GM12878 (cell line): ENCODE measurements at places on chromosomes 4 and X.

DNA sequence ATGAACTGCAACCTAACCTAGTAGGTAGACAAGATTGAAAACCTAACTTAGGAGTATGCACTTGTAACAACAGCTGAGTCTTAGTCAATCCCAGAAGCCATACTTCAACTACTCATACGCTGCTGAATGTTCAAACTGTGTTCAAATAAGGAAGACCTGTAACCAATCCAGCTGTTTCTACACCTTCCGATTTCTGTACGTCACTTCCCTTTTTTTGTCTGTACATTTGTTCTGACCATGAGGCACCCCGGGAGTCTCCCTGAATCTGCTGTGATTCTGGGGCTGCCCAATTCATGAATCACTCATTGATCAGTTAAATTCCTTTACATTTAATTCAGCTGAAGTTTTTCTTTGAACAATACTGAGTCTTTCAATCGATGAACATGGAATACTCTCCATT, 89.5 kb downstream of the BMP3 start:
- DNase-seq: no peak
- H3K4me1 ChIP-seq: no peaks in the 10 kb centered on the region
- H3K27me3 ChIP-seq: no peaks in the 10 kb centered on the region
- no peak overlapping the region for H3K4me3 ChIP-seq
- no peak overlapping the region for H3K27ac ChIP-seq
- H3K36me3 ChIP-seq: no peaks in the 10 kb centered on the region

- H3K4me1 ChIP-seq: peaks cover 21% of the 10 kb centered on the region
- H3K27ac ChIP-seq: peak overlapping the region; percentile 32; the same call in 1 of the 2 replicates
- H3K36me3 ChIP-seq: no peaks in the 10 kb centered on the region
- H3K27me3 ChIP-seq: no peaks in the 10 kb centered on the region
- no peak for DNase-seq
These were observed 8.5 kb upstream of the CCSER1 start for GRCh38 chr4:90118527-90119195.

DNA sequence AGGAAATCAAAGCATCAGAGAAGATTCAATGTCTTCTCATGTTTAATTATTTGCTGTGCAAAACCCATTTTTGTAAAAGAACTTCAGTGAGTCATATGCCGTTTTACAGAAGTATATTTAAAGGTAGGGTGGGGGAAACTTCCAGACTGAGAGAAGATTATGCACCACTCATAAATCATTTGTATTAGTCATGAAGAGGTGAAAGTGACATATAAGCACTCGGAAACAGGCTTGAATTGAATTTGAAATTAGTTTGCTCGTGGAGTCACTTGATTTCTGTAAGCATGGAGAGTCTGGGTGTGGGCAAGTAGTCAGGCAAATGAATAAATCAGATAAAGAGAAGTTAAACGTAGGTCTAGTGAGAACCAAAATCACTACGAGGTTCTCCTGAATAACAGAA, 335.1 kb downstream of the ANK2 start:
- no peak overlapping the region for H3K27ac ChIP-seq
- H3K4me1 ChIP-seq: no peaks in the 10 kb centered on the region
- no peak for DNase-seq
- H3K36me3 ChIP-seq: no peaks in the 10 kb centered on the region

GRCh38 chrX:34810364-34810763, 132.2 kb upstream of the FAM47B start:
- H3K4me1 ChIP-seq: no peaks in the 10 kb centered on the region
- H3K36me3 ChIP-seq: no peaks in the 10 kb centered on the region
- DNase-seq: no peak
- no peak overlapping the region for H3K4me3 ChIP-seq

- H3K27ac ChIP-seq: no peak overlapping the region
- no peaks in the 10 kb centered on the region for H3K36me3 ChIP-seq
- DNase-seq: no peak
- H3K27me3 ChIP-seq: no peaks in the 10 kb centered on the region
- no peak overlapping the region for H3K4me3 ChIP-seq
These were observed 376.8 kb upstream of the ZFP42 start for GRCh38 chr4:187618701-187619281.

DNA sequence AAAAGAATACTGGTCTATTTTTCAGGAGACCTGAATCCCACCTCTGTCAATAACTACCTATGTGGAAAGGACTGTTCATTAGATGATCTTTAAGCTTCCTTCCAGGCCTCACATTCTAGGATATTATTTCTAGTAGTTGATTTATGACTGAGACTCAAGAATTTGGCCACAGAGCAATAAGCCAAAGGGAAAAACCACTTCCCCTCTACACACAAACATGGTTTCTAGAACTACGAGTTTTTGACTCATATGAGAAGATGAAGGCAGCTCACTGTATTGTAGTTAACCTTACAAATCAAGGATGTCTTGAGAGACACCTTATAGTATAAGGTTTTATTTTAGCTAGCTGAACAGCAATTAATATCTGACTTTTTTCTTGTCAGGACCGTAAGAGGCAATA, 36.9 kb upstream of the GDPD2 start:
- H3K4me3 ChIP-seq: no peak overlapping the region
- no peaks in the 10 kb centered on the region for H3K27me3 ChIP-seq
- H3K36me3 ChIP-seq: no peaks in the 10 kb centered on the region
- no peaks in the 10 kb centered on the region for H3K4me1 ChIP-seq
- no peak overlapping the region for H3K27ac ChIP-seq

DNA sequence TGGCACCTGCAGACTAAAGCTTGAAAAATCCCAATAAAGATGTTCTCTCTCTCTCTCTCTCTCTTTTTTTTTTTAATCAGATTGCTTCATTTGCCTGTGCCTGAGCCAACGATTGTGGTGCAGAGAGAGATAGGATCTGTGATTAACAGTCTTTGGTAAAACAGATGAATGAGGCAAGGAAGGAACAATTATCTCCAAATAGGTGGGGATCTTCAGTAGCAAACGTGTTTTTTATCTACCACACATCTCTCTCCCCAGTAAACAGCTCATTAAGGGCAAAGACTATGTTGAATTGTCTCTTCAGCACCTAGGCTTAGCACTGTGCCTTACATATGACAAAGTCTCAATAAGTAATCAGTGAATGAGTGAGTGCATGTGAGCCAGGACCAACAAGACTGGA, 96.3 kb downstream of the SMIM20 start:
- DNase-seq: no peak
- no peaks in the 10 kb centered on the region for H3K36me3 ChIP-seq
- H3K4me1 ChIP-seq: no peaks in the 10 kb centered on the region
- no peak overlapping the region for H3K4me3 ChIP-seq
- no peaks in the 10 kb centered on the region for H3K27me3 ChIP-seq

DNA sequence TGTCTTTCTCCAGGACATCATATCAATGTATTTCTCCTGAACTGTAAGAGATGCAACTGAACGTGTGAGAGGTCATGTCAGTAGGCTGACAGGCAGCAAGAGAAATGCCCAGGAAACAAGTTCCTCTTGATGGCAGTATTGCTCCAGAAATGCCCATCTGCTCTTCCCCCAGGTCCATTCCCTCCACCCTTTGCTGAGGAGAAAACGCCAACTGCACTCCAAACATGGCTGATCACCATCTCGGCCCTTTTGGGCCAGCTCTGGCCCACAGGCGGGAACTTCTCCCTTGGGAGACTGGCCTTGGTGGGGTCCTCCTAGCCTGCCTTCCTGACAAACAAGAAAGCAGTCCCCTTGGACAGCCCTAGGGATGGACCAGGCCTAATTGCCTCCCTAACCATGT, 276.5 kb upstream of the AGTR2 start:
- peak; percentile 58 for DNase-seq
- H3K36me3 ChIP-seq: no peaks in the 10 kb centered on the region
- H3K27ac ChIP-seq: no peak overlapping the region
- no peaks in the 10 kb centered on the region for H3K27me3 ChIP-seq
- no peak overlapping the region for H3K4me3 ChIP-seq
- peaks cover 6% of the 10 kb centered on the region; the same call in 1 of the 2 replicates for H3K4me1 ChIP-seq

GRCh38 chr4:24952667-24953066, 39.8 kb upstream of the CCDC149 start:
- H3K4me1 ChIP-seq: no peaks in the 10 kb centered on the region
- H3K27ac ChIP-seq: no peak overlapping the region
- DNase-seq: no peak
- no peaks in the 10 kb centered on the region for H3K27me3 ChIP-seq
- H3K4me3 ChIP-seq: no peak overlapping the region

DNA sequence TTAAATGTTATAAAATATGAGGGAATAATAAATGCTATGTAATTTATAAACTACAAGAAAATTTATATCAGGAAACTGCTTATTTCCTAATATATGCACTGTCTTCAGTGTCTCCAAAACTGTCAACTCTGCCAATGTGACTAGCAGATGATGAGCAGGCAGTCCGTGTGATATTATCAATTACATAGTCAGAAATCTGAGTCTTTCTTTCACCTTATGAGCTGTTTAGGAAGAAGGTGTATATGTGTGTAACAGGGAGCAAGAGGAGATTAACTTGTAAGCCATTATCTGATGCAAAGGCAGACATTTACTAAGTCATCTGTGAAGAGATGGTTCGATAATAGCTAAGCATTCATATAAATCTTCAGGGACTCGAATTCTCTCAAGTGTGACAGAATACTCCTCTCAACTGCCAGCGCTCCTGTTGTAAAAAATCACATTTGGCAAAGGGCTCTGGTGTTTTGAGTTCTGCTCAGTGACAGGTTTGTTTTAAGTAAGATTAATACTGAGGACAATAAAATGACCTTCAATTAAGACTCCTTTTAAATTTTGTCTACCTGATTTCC, 79.7 kb downstream of the SNCA start:
- no peak overlapping the region for H3K27ac ChIP-seq
- H3K4me1 ChIP-seq: no peaks in the 10 kb centered on the region
- DNase-seq: no peak
- peaks cover 2% of the 10 kb centered on the region for H3K27me3 ChIP-seq

- no peak overlapping the region for H3K4me3 ChIP-seq
- H3K27ac ChIP-seq: no peak overlapping the region
- no peaks in the 10 kb centered on the region for H3K4me1 ChIP-seq
- H3K36me3 ChIP-seq: no peaks in the 10 kb centered on the region
These were observed 2371.8 kb downstream of the PCDH7 start for GRCh38 chr4:33091961-33092360.

DNA sequence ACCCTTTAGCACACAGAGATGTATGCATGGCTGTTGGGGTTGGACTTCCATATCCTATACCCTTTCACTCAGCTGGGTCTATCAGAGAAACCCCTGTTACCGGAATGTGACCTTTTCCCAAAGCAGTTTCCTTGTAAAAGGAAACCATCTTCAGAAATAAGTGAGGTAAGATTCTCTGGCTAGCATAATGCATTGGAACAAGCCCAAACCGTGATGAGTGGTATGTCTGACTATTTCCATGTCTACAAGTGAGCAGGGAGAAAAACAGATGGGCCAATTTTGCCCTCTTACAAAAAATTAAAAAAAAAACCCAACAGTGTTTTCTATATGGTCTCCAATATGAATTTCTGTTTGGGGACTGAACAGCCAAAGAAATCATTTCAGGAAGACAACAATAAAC, 283.9 kb downstream of the SMARCA1 start:
- H3K27me3 ChIP-seq: no peaks in the 10 kb centered on the region
- H3K4me3 ChIP-seq: no peak overlapping the region
- H3K27ac ChIP-seq: no peak overlapping the region
- H3K36me3 ChIP-seq: no peaks in the 10 kb centered on the region
- no peak for DNase-seq
- H3K4me1 ChIP-seq: no peaks in the 10 kb centered on the region

DNA sequence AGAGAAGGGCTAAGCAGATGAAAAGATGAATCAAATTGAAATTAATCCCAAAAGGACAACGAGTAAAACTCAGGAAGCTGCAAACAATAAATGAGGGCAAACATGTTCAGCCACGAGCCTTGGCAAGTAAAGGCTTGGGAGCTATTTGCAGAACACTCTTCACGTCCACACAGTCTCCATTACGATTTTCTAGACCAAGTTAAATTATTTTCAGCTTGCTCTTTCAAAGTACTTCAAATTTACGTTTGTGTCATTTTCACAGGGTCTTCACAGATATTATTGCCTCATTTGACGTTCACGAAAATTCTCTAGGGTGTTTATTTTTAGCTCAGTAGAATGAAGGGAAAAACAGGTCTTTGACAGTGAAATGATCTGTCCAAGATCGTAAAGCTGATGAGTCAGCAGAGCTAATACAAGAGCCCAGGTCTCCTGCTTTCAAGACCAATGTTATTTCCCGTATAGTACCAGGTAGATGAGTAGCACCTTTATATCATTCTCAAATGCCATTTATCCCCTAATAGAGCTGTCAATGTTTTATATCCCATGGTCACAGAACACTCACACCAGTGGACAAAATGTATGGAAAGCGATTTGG, 20.9 kb downstream of the KLB start:
- DNase-seq: no peak
- H3K4me3 ChIP-seq: no peak overlapping the region
- H3K27ac ChIP-seq: no peak overlapping the region
- H3K36me3 ChIP-seq: no peaks in the 10 kb centered on the region

DNA sequence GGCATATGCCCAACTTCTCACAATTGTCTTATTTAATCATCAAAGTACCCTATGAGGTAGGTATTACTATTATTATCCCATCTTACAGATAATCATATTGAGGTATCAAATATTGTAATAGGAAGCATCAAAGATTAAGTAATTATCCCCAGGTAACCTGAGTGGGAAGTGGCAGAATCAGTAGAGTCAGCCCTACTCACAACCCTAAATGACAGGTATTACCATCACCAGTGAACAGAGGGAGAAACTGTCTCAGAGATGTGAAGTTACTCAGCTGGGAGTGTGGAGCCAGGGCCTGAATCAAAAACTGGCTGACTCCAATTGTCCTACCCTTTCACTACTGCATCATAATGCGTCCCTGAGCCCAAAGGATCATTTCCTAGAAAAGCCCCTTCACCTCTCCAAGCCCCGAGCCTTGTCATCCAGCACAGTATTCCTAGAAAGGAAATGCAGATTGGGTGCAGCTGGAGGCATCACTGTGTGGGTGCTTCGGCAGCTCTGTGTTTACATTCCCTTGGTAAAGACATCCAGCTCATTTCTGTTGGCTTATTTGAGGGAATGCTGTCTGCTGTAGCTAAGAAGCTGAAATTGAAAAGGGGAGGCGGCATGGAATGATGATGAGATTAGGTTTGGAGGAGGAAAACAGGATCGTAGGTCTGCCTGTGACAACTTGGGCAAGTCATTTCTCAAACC, 72.8 kb downstream of the DHX15 start:
- peaks cover under 1% of the 10 kb centered on the region; the same call in 1 of the 2 replicates for H3K36me3 ChIP-seq
- H3K27ac ChIP-seq: no peak overlapping the region
- H3K4me1 ChIP-seq: no peaks in the 10 kb centered on the region
- no peak for DNase-seq

GRCh38 chr4:173370130-173370476, 651 bp upstream of the SAP30 start:
- peak overlapping the region; percentile 93 for H3K4me3 ChIP-seq
- DNase-seq: no peak
- H3K36me3 ChIP-seq: no peaks in the 10 kb centered on the region

- H3K27ac ChIP-seq: no peak overlapping the region
- no peaks in the 10 kb centered on the region for H3K4me1 ChIP-seq
- H3K4me3 ChIP-seq: no peak overlapping the region
- no peaks in the 10 kb centered on the region for H3K36me3 ChIP-seq
These were observed 856.3 kb downstream of the RPA4 start for GRCh38 chrX:97740044-97740443.
